ENCODE measurements at places on chromosomes 5 and 9.

DNA sequence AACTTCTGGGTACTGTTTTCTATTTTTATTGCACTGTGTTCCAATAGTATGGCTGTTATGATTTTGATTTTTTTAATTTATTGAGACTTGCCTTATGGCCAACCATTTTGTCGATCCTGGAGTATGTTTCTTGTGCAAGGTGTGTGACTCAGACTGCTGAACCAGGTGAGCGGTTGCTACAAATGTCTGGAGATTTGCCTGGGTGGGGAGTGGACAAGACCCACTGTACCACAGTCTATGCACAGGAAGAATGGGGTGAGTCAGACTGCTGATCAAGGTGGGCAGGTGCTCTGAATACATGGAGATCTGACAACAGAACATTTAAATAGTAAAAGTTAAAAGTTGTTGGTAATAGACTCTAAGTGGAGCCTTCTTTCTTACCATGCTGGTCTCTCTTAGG is 609.2 kb downstream of the CSNK1G3 start:
- no peak for DNase-seq

- no peak for DNase-seq
Measured at GRCh38 chr9:1044643-1045042, 5.5 kb upstream of the DMRT2 start.

DNA sequence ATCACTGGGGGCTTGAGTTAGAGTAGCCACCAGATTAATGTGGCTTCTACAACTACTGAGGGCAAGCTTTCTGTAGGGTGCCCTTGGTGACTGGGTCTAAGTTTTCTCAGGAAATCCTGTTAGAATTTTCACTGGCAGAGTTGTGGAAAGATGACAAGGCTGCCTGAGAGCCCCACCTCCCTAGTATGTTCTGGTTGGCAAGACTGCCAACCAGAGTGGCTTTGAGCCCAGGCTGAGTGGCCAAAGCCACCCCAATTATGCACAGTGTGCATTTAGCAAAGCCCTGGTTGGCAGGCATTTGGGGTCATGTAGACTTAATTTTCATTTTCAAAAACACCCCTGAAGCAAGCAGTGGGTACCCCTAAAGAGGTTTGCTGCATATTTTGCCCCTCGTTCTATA is 136.7 kb upstream of the HAPLN1 start:
- DNase-seq = no peak

DNA sequence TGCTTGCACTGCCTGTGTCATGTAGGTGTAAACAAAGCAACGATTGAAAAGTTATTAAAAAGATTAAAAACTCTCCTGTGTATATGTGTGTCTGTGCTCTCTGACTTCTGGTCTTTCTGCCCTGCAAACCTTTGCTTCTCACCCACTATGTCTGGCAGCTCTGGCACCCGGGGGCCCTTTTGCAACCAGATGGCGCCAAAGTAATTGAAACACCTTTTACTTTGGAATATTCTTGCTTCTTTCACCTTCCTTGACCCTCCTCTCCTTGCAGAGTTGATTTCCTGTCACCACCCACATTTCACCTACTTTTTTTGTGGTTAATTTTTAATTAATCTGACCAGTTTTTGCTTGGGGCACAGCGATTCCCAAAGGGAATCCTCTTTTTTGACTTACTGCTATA is 275.5 kb downstream of the ARHGEF28 start:
- DNase-seq = peak; percentile 33

- DNase-seq = no peak
Measured at GRCh38 chr5:160497878-160498277, 76.2 kb downstream of the PTTG1 start.

All from MM.1S (cell line).